ENCODE measurements at places on chromosomes 5 and 9.

DNA sequence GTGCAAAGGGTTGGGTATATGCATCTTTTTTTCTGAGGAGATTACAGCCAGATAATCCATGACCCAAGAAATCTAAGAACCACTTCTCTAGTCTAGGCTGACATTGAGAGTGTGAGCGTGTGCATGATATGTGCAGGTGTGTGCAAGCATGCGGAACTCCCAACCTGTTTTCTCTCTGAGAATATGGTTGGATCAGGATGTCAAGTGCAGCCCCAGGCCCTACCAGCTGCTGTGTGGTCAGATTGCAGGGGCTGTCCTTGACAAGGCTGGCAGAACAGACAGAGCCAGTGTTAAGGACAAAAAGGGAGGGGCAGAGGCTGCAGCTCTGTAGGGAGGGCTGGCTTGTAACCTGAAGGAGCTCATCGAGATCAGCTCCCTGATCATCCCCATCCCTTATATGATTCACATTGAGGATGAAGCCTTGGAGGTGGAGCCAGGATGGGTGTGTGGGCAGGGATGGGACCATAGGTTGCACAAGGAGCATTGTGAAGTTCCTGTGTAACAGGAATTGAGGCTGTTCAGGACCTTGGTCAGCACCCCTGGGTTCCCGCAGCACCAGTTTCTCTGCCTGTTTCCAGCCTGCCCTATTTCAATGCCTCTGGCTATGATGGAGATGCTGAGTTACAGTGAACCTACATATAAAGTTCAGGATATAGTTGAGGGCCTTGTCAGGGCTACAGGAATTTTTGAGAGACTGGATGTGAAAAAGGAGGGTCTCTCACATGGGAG lies 52.6 kb upstream of the ARAP3 start:
- DNase-seq: no peak

DNA sequence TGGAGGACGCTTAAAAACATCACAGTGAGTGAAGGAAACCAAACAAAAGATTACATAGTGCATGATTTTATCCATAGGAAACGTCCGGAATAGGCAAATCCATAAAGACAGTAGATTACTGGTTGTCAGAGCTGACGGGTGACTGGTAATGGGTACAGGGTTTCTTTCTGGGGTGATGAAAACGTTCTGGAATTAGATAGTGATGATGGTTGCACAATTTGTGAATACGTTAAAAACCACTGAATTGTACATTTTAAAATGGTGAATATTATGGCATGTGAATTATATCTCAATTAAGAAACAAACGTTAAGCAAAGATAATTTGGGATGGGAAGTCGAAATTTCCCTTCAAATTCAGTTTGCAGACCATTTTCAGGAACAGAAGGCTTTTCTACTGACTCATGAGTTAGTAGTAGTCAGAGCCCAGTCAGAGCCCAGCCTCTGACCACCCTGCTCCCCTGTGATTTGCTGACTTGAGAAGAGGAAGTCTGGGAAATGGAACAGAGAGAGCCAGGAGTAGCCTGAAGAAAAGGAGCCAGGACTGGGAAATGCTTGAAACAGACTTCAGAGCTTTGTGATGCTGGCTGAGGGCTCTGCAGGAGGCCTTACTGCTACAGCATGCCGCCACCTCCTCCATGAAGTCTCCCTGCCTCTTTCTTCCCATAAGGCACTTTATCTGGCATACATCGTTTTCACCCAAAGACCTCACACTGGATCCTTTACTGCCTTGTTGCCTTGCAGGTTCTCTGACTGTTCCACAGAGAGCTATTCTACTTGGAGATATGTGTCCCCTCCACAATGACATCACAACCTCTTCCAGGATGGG lies 46.4 kb upstream of the CTNNA1 start:
- DNase-seq: no peak

DNA sequence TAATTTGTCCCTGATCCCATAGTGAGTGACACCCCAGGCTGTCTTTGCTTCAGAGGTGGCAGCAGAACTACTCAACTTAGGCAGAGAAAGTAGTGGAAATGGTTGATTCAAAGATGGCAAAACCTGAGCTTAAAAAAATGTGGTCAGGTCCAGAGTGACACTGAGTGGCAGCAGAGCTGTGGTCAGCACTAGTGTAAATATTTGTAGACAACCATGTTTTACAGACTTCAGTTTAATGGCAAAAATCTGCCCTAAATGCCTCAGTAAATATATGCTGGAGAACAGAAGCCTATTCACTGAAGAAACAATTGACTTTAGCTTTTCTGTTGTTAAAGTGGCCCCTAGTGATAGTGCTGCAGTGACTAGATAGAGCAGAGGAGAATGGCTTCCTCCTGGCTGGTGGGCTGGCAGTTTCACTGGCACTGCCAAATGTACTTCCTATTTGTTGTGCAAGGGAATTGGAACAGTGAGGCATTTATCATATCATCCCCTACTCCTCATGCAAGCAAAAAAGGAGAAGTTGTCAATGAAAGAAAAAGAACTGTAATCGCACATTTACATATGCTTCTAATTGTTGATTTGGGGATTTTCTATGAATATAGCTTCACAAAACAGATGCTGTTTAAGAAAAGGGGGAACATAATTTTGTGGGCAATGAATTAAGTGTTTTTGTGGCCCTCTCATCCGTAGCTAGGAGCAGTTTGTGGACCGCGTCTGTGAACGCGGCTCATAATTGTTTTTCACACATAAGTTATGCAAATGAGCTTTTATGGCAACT lies 12.0 kb downstream of the PBX3 start:
- no peak for DNase-seq

GRCh38 chr5:113215401-113216060 lies 219.3 kb downstream of the TSSK1B start:
- no peak for DNase-seq
